Activated CD8-positive, alpha-beta T cell treated with anti-CD3 and anti-CD28 coated beads for 36 hours (primary cell): ENCODE measurements at places on chromosomes 12 and 14. TPM values are rescaled to one million over a fixed set of nuclear protein-coding genes. Genes with fewer than 3 reads are reported as not detected.
A peak's percentile ranks its signal among the peaks of the same experiment; 100 is the strongest.

- no peak overlapping the region for H3K4me3 ChIP-seq
- no peaks in the 10 kb centered on the region for H3K27me3 ChIP-seq
- no peak for DNase-seq
- no peak overlapping the region for H3K27ac ChIP-seq
- peaks cover 9% of the 10 kb centered on the region for H3K36me3 ChIP-seq
Observed at GRCh38 chr12:125029761-125030358, 35.4 kb upstream of the AACS start.

- H3K4me1 ChIP-seq, result peaks cover 48% of the 10 kb centered on the region
- no peaks in the 10 kb centered on the region for H3K27me3 ChIP-seq
- H3K27ac ChIP-seq, result peak overlapping the region; percentile 75
- peaks cover 57% of the 10 kb centered on the region for H3K36me3 ChIP-seq
- peak overlapping the region; percentile 30 for H3K4me3 ChIP-seq
Observed at GRCh38 chr12:123237646-123238329, 4.6 kb downstream of the MTRFR start.

DNA sequence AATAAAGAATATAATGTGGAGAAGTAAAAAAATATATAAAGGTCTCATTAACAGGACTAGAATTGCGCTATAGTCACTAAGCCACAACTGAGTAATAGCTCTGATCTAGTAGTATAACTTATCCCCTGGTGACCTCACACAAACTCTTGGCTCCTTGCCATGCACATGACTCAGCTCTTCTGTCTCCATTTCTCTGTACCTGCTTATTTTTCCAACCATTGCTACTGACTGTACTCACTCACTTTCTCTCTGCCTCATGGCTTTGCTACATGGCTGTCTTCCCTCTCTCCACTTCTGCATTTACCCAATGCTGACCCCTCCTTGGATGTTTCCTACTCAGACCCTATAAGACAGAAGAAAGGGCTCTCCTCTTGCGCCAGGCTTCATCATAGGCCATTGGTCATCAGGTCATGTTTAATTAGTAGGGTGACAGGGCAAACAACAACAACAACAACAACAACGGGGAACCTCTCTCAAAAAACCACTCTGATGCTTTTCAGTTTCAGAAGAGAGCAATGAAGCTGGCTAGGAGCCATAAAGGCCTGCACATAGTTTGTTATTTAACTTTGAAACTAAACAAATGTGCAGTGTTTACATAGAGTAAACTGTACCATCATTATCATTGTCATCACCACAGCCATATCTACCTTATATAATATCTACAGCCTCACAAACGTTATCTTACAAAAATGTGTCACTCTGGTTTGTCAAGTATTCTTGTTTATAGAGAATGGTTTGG, 25.6 kb upstream of the KRAS start:
- H3K4me1 ChIP-seq, result peaks cover 21% of the 10 kb centered on the region
- peak; percentile 86 for DNase-seq
- no peak overlapping the region for H3K4me3 ChIP-seq
- H3K27ac ChIP-seq, result no peak overlapping the region

The TSPAN31 gene
- total RNA-seq, result 7.5 TPM

The AQP6 gene
- total RNA-seq, result not detected

DNA sequence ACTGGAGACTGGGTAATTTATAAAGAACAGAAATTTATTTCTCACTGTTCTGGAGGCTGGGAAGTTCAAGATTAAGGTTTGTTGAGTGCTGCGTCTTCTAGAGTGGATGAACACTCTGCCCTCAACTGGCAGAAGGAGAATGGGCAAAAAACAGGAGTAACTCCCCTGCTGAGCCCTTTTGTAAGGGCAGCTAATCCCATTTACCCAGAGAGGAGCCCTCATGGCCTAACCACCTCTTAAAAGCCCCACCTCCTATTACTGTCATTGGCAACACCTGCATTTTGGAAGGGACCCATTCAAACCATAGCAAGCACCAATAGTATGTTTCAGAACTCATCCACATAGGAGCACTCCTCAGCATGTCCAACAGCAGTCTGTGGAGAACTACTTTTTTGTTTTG, 47.4 kb downstream of the BORCS5 start:
- H3K27me3 ChIP-seq, result no peaks in the 10 kb centered on the region
- H3K27ac ChIP-seq, result peak overlapping the region; percentile 13
- DNase-seq, result no peak
- no peak overlapping the region for H3K4me3 ChIP-seq
- H3K36me3 ChIP-seq, result peaks cover 23% of the 10 kb centered on the region
- H3K4me1 ChIP-seq, result peaks cover 39% of the 10 kb centered on the region

The GPR65 gene
- 16.9 TPM for total RNA-seq

- H3K27ac ChIP-seq, result no peak overlapping the region
- no peak overlapping the region for H3K4me3 ChIP-seq
- no peak for DNase-seq
- H3K4me1 ChIP-seq, result peaks cover 2% of the 10 kb centered on the region
Observed at GRCh38 chr14:52370406-52370935, 56.4 kb downstream of the PTGER2 start.

DNA sequence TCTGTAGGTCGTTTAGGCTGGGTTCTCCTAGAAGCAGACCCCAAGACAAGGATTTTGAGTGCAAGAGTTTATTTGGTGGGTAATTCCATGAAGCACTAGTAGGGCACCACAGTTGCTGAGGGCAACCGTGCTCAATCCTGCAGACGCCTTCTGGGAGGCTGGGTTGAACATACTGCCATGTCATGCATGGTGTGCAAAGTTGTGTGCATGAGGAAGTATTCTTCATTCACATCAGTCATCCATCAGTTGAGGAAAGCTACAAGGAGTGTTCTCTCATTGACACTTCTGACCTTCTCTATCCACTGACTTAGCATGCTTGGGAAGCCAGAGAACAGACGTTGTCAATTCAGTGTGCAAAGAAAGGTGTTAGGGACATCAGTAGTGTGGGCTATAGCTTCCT, 179.2 kb downstream of the PTPN11 start:
- no peak overlapping the region for H3K27ac ChIP-seq
- no peaks in the 10 kb centered on the region for H3K4me1 ChIP-seq
- peaks cover 25% of the 10 kb centered on the region for H3K27me3 ChIP-seq
- H3K36me3 ChIP-seq, result no peaks in the 10 kb centered on the region
- DNase-seq, result no peak

DNA sequence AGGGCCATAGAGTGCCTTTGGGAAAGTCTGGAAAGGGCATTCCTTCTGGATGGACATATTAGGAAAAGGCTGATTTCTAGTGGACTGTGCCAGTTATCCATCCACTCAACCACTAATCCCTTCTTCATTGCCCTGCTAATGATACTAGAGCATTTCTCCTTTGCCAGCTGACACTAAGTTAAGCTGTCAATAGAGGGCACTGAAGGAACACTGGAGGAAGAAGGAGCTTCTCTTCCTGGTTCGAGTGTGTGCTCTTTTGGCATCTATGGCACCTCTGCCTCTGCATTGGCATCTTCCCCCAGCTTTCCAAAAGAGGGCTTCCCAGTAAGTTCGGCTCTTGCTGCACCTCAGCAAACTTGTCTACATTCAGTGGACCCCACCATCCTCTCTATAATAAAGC, 165.4 kb downstream of the DERA start:
- H3K4me1 ChIP-seq, result no peaks in the 10 kb centered on the region
- H3K27me3 ChIP-seq, result peaks cover 2% of the 10 kb centered on the region
- no peak overlapping the region for H3K4me3 ChIP-seq
- no peak for DNase-seq

- H3K36me3 ChIP-seq, result no peaks in the 10 kb centered on the region
- no peak for DNase-seq
- no peaks in the 10 kb centered on the region for H3K4me1 ChIP-seq
Observed at GRCh38 chr12:130070126-130070611, 92.1 kb upstream of the FZD10 start.

GRCh38 chr14:94944636-94945258, 174.8 kb upstream of the GSC start:
- H3K4me3 ChIP-seq, result no peak overlapping the region
- DNase-seq, result no peak
- H3K27ac ChIP-seq, result no peak overlapping the region
- no peaks in the 10 kb centered on the region for H3K36me3 ChIP-seq
- H3K4me1 ChIP-seq, result peaks cover 14% of the 10 kb centered on the region
- H3K27me3 ChIP-seq, result no peaks in the 10 kb centered on the region
